ENCODE measurements at places on chromosomes 2 and 18. TPM values are rescaled to one million over a fixed set of nuclear protein-coding genes. Genes with fewer than 3 reads are reported as not detected.

GRCh38 chr2:216713691-216714336 lies 18.5 kb upstream of the IGFBP5 start:
- no peaks in the 10 kb centered on the region for H3K4me1 ChIP-seq
- no peaks in the 10 kb centered on the region for H3K36me3 ChIP-seq
- H3K27ac ChIP-seq = no peak overlapping the region
- H3K27me3 ChIP-seq = no peaks in the 10 kb centered on the region

- DNase-seq = peak; percentile 61
- no peaks in the 10 kb centered on the region for H3K4me1 ChIP-seq
- peaks cover 25% of the 10 kb centered on the region for H3K36me3 ChIP-seq
- no peaks in the 10 kb centered on the region for H3K27me3 ChIP-seq
- no peak overlapping the region for H3K4me3 ChIP-seq
- no peak overlapping the region for H3K27ac ChIP-seq
Observed at GRCh38 chr2:15636972-15637785, 45.5 kb downstream of the DDX1 start.

- no peaks in the 10 kb centered on the region for H3K27me3 ChIP-seq
- H3K4me1 ChIP-seq = no peaks in the 10 kb centered on the region
- H3K36me3 ChIP-seq = no peaks in the 10 kb centered on the region
- no peak overlapping the region for H3K27ac ChIP-seq
Observed at GRCh38 chr2:15040429-15041084, 408.0 kb downstream of the LRATD1 start.

DNA sequence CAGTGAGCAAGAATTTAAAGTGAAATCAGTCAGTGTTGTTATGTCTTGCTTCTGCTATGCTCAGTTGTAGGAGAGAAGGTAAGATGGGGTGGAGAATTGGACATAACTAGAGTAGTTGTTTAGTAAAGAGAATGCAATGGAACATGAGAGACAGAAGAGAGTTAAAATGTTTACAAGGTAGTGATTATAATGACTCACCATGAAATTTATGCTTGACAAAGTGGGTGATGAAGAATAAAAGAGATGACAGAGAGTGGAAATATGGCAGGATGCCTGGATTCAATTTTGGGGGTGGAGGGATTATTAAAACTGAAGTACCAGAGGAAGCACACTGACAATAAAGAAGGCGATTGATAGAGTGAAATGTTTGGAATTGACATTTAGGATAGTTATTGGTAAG lies 10.6 kb downstream of the SCG2 start:
- no peak overlapping the region for H3K27ac ChIP-seq
- H3K36me3 ChIP-seq = no peaks in the 10 kb centered on the region
- no peaks in the 10 kb centered on the region for H3K27me3 ChIP-seq
- H3K4me3 ChIP-seq = no peak overlapping the region

DNA sequence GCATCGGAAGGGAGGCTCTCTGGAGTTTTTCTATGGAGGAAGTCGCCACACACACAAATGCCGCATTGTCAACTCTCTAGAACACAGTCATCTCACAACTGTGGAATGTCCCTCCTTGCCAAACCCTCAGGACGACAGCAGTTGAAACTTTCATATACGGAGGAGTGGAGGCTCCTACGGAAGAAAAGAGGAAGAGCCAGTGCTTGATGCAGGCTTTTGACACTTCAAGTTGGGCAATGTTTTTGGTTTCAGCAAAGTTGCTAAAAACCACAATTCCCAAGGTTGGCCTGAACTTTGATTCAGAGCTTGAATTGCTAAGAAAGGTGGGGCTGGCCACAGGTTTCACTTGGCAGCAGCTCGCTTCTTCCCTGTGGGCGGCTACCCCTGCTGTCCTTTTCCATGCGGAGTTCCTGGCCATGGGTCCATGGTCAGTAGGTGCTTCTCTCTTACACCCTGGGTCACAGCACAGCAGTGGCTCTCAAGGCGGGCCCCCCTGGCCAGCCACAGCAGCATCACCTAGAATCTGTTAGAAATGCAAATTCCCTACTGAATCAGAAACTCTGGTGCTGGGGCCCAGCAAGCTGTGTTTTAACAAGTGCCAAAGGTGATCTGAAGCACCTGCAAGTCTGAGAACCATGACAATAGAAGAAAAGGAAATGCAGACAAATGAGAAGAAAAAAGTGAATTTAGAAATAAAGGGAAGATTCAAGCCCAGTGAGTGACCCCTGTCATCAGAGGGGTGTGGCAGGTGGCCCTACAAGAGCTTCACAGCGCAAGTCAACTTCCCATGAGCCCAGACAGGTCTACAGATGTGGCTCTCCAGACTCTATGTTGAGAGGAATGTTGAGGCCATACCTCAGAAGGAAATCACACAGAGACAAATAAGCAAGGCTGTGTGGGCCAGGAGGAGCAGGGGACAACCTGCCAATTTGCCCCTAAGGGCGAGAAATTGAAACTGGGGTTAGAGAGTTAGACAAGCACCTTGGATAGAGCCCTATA lies 856.4 kb downstream of the RNF144A start:
- H3K27me3 ChIP-seq = no peaks in the 10 kb centered on the region
- peak overlapping the region; percentile 17 for H3K4me3 ChIP-seq
- peaks cover 29% of the 10 kb centered on the region for H3K4me1 ChIP-seq
- peak overlapping the region; percentile 90 for H3K27ac ChIP-seq
- DNase-seq = peak; percentile 76
- H3K36me3 ChIP-seq = peaks cover 6% of the 10 kb centered on the region

Gene DNAH7
- total RNA-seq = 2.5 TPM

Gene TRIM43
- total RNA-seq = not detected

Gene PLCD4
- total RNA-seq = 0.95 TPM

All from Calu3 (cell line).